PC-3 (cell line): ENCODE measurements at places on chromosomes 1 and 21. TPM values are rescaled to one million over a fixed set of nuclear protein-coding genes. Genes with fewer than 3 reads are reported as not detected.

- DNase-seq: no peak
Measured at GRCh38 chr1:16017461-16018303, at the start of gene HSPB7. TSS of gene HSPB7 (minus strand) at chr1:16018043. CDS start at chr1:16017963, 80 bp downstream.

The PADI6 gene
- total RNA-seq: not detected in 2 replicates

DNA sequence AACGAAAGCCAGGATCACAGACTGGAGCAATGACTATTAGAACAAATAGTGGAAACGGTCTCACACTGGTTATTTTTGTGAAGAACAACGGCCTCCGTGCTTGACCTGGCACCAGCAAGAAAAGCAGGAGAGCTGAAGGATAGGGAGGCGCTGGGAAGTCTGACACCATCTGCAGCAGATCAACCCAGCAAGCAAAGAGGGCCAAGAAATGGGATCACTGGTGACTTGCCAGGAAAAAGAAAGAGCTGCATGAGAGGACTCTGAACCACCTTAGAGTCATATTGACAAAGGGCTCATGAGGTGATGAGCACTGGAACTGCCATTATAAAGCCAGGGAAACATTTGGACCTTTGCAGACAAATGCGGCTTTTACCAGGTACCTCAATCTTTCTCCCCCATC is 25.0 kb downstream of the MTOR start:
- DNase-seq: no peak

The FCGR1A gene
- not detected in 2 replicates for total RNA-seq

The WDR47 gene
- total RNA-seq: 6.2 and 7.7 TPM in 2 replicates

DNA sequence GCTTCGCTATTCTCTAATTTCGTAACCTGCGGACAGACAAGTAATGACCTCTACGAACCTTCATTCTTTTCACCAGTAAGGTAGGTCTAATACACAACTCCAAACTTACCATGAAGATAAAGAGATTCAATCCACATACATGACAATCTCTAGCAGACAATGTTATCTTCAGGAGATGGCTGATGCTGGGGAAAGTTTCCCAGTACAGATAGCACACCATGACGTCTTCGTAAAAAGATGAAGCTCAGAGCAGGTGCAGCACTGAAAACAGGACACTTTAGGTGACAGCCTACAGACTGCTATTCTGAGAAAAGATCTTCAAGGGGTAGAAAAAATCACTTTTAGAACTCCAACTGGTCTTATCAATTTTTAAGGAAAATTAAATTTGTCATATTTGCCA is 41.3 kb downstream of the ZNF281 start:
- no peak for DNase-seq

- DNase-seq: no peak
Measured at GRCh38 chr21:46018615-46019014, 37.0 kb downstream of the COL6A1 start.

- no peak for DNase-seq
Measured at GRCh38 chr1:20997602-20998224, 179.0 kb downstream of the EIF4G3 start.

The ZNF683 gene
- total RNA-seq: not detected in 2 replicates
